ENCODE measurements at places on chromosomes 11 and 22. TPM values are rescaled to one million over a fixed set of nuclear protein-coding genes. Genes with fewer than 3 reads are reported as not detected.
A peak's percentile ranks its signal among the peaks of the same experiment; 100 is the strongest.

GRCh38 chr11:12902791-12903486 is 106.2 kb upstream of the RASSF10 start:
- no peaks in the 10 kb centered on the region for H3K4me1 ChIP-seq
- H3K36me3 ChIP-seq: no peaks in the 10 kb centered on the region
- H3K27me3 ChIP-seq: peaks cover 11% of the 10 kb centered on the region
- no peak overlapping the region for H3K4me3 ChIP-seq
- no peak for DNase-seq

DNA sequence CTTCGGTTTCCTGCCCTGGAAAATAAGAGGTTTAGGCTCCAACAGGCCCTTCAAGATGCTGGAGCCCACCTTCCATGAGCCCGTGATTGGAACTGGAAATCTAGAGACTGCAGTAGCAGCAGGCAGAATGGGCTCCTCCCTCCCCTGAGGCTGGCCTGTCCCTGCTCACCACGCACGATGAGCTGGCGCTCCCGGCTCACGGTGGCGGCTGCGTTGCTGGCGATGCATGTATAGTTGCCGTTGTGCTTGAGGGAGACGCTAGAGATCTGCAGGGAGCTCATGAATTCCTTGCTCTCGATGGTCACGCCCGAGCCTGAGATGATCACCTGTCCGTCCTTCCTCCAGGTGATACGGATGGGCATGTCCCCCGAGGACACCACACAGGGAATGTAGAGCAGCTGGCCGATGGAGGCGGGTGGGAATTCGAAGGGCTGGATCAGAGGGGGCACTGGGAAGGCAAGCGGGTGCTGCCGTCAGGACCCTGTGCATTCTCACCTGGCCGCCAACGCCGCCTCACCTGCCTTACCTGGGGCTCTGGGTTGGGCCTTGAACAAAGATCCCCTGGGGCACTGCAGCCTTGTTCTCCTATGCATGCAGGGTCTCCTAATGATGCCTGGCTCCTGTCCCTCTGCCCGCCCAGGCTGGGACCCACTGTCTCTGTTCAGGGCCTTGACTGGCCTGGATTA is 177.8 kb downstream of the CEP164 start:
- no peaks in the 10 kb centered on the region for H3K4me1 ChIP-seq
- DNase-seq: no peak
- H3K36me3 ChIP-seq: no peaks in the 10 kb centered on the region
- H3K27me3 ChIP-seq: no peaks in the 10 kb centered on the region

- DNase-seq: no peak
- H3K27me3 ChIP-seq: peaks cover 2% of the 10 kb centered on the region
- H3K36me3 ChIP-seq: no peaks in the 10 kb centered on the region
- no peak overlapping the region for H3K4me3 ChIP-seq
- no peaks in the 10 kb centered on the region for H3K4me1 ChIP-seq
- no peak overlapping the region for H3K27ac ChIP-seq
Observed at GRCh38 chr11:78298291-78298771, 109.6 kb downstream of the USP35 start.

- no peak for DNase-seq
- H3K4me1 ChIP-seq: no peaks in the 10 kb centered on the region
- H3K36me3 ChIP-seq: no peaks in the 10 kb centered on the region
- no peak overlapping the region for H3K4me3 ChIP-seq
- peaks cover 5% of the 10 kb centered on the region for H3K27me3 ChIP-seq
- H3K27ac ChIP-seq: no peak overlapping the region
Observed at GRCh38 chr22:27115816-27116256, 458.4 kb downstream of the MIAT start.

- no peak for DNase-seq
- no peaks in the 10 kb centered on the region for H3K27me3 ChIP-seq
- H3K36me3 ChIP-seq: no peaks in the 10 kb centered on the region
- H3K4me1 ChIP-seq: no peaks in the 10 kb centered on the region
- H3K4me3 ChIP-seq: no peak overlapping the region
- H3K27ac ChIP-seq: no peak overlapping the region
Observed at GRCh38 chr22:43298062-43298801, 44.9 kb downstream of the SCUBE1 start.

DNA sequence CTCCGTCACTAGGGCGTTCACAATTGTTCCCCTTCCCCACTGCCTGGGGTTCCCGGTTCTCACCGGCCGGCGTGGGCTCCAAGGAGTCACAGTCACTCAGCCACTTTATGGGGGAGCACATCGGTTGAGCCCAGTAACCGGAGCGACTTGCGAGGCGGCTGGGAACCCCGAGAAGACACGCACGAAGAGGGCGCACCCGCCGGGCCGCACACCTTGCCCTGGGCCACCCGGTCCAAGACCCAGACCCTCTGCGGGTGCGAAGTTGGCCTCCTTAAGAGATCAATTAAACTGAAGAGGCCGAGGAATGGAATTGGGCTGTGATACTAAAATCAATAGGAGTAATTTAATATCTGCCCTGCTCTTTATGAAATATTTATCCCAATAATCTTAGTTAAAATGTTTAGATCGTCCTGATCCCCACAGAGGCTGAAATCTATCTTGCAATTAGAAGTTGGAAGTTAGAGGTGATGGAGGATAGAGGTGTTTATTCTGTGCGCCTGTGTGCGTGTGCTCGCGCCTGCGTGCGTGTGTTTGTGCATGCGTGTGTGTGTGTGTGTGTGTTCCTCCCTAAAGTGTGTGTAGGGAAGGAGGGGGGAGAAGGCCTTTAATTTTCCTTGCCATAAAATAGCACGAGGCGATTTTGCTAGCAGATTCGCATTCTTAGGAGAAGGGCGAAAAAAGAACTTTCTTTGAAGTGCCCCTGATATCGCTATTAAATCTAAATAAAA is 954 bp upstream of the MN1 start:
- peaks cover 19% of the 10 kb centered on the region for H3K27me3 ChIP-seq
- H3K36me3 ChIP-seq: no peaks in the 10 kb centered on the region
- H3K4me3 ChIP-seq: peak overlapping the region; percentile 73
- no peak for DNase-seq
- no peak overlapping the region for H3K27ac ChIP-seq
- peaks cover 10% of the 10 kb centered on the region for H3K4me1 ChIP-seq

DNA sequence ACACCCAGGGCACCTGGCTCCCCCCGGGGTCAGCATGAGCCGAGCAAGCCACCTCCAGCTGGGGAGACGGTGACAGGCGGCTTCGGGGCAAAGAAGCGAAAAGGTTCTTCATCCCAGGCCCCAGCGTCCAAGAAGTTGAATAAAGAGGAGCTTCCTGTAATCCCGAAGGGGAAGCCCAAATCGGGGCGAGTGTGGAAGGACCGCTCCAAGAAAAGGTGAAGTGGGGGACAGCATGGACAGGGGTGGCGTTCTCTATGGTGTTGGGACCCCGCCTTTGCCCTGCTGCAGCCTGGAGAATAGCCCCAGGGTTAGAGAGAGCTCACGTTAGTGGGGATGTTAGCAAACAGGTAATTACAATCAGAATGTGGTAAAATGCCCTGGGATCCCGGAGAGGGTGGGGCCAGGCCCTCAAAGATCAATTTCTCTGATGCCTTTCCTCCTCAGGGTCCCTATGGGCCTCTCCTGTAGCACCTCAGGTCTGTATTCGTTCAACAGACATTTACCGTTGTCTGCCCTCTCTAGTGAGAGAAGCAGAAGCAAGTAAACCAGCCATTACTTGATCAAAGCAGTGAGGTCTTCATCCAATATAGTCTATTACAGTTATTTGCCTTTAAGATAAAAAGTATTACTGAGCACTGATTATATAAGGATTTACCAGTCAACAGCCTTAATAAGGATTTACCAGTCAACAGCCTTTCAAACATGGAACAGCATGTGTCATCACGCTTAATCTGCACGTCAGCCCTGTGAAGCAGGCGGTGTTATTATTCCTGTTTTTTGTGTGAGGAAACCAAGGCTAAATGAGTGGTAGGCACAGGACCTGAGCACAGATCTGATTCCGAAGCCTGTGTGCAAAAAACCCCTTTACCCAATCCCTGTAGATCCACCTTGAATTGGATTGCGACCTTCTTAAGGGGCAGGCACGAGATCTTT is 1.0 kb downstream of the CCDC86 start:
- H3K36me3 ChIP-seq: peaks cover 38% of the 10 kb centered on the region
- peak; percentile 19 for DNase-seq
- H3K4me3 ChIP-seq: peak overlapping the region; percentile 75
- H3K27me3 ChIP-seq: no peaks in the 10 kb centered on the region
- H3K4me1 ChIP-seq: peaks cover 36% of the 10 kb centered on the region

The EIF3D gene
- 392 TPM for total RNA-seq

The MMP26 gene
- total RNA-seq: not detected

The CDPF1 gene
- 11.9 TPM for total RNA-seq

All from activated CD8-positive, alpha-beta T cell treated with anti-CD3 and anti-CD28 coated beads for 36 hours (primary cell).